ENCODE measurements at places on chromosomes 13 and 19.
A peak's percentile ranks its signal among the peaks of the same experiment; 100 is the strongest.

GRCh38 chr13:94607056-94607455 lies 5.4 kb downstream of the GPR180 start:
- no peak for DNase-seq

- DNase-seq: no peak
These were observed 69.8 kb downstream of the KCTD12 start for GRCh38 chr13:76816394-76816793.

GRCh38 chr19:6470173-6470572 lies 6.1 kb downstream of the CRB3 start:
- no peak for DNase-seq

DNA sequence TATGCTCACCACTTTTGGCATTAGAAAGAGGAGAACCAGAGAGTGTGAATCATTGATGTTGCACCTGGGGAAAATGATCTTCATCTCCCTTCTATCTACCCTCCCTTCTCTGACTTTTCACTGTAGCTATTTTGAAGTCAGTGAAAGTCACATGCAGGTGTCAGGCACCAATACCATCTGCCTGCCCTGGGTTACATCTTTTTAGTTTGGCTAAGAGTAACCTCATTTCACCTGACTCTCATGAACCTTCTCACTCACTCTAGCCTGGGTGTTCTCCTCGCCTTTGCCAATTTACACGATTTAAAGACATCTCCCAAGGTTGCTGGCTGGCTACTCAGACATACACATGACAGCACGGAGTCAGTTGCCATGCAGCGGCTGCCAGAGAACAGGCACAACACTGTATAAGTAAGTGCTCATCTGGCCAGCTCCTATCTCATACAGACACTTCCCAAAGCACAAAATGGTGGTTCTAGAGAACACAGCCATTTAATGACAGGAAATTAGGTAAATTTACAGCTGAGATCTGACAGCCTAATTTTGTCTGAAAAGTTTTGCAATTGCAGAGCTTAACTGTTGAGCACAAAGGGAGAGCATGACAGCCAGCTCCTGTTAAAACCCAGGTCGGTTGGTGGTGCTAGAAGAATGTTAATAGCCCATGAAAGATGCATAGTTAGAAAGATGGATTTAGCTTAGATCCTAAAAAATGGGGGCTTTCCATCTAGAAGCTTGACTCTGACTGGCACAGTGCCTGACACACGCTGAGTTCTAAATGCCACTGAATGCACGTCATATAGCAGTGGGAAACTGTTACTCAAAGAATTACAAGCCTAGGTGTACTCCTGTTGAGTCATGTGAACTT lies 32.5 kb downstream of the LCP1 start:
- DNase-seq: peak; percentile 24

DNA sequence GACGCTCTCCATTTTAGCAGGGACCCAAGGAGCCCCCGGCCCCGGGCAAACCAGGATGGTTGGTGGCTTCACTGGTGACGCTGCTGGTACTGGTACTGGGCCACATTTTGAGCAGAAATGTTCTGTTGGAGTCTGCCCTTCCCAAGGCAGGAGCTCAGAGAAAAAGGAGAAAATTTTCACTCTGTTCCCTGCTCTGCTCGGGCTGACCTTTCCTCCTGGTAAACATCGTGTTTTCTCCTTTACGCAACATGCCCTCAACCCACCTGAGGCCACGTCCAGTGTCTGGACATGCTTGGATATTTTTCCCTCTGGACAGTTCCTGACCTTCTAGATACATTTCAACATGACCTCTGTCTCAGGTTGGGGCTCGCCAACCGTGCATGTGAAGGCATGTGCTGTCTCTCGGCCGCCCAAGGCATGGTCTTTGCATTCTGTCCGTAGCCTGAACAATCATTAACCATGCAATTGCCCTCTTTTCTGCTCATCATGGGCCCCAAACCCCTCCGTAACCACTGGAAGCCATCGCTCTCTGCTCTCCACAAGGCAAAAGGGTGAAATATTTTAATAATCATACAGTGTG lies 115.2 kb upstream of the PEG3 start:
- no peak for DNase-seq

- DNase-seq: no peak
These were observed 27.6 kb upstream of the ATXN8OS start for GRCh38 chr13:70080012-70080411.

DNA sequence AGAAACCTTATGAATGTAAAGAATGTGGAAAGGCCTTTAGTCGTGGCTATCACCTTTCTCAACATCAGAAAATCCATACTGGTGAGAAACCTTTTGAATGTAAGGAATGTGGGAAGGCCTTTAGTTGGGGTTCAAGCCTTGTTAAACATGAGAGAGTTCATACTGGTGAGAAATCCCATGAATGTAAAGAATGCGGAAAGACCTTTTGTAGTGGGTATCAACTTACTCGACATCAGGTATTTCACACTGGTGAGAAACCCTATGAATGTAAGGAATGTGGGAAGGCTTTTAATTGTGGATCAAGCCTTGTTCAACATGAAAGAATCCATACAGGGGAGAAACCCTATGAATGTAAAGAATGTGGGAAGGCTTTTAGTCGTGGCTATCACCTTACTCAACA lies 20.8 kb downstream of the ZNF283 start:
- no peak for DNase-seq

DNA sequence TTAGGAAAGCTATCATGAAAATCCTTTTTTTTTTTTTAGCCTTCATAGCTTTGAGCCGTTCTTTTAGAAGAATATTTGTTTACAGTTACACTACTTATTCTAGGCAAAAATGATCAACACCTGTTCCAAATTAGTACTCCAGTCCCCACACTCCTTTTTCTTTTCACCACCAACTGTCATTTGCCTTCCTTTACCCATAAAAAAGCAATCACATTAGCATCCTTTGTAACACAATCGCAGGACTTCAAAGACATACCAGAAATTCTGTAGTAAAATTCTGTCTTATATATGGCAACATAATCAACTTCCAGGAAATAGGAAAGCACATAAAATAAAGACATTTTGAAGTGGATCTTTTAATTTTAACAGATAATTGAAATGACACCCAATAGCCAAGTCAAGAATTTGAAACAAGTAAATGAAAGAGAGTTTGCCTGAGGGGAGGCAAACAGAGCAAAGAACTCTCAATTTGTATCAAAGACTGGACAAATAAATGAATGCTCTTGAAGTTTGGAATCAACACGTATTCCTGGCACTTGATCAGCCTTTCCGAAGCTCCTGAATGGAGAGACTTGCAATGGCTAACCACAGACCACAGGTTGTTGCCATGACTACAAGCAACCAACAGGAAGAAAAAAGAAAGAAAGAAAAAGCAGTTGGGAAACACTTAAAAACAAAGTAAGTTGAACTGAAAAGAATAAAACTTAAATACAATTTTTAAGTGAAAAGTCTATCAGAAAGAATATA lies 206.8 kb downstream of the PCDH9 start:
- peak; percentile 90 for DNase-seq

- DNase-seq: peak; percentile 94
These were observed at the start of gene ZNF816 for GRCh38 chr19:52962394-52963246. Gene ZNF816 (minus strand): TSS chr19:52962881. CDS start chr19:52956089, 6,792 bp downstream.

GRCh38 chr19:7230826-7231225 lies 63.4 kb downstream of the INSR start:
- no peak for DNase-seq

DNA sequence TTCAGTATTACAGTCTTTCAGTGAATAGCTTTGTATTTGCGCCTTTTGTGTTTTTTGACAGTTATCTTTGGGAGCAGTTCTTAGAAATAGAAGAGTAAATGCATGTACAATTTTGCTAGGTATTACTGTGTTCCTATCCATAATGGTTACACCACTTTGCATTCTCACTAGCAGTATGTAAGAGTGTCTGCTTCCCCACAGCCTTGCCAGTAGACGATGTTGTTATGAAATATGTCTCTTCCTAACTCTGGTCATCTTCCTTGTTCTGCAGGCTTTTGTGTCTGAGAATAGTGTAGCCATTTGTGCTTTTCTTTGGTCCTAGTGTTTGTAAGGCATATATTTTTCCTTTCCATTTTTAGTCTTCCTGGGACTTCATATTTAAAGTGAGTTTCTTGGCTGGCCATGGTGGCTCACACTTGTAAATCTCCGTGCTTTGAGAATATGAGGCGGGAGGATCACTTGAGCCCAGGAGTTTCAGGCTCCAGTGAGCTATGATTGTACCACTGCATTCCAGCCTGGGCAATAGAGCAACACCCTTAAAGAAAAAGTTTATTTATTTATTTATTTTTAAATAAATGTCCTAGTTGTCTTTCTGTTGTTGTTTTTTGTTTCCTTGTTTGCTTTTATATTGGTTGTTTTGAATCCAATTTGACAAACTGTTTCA lies 140.3 kb downstream of the PDS5B start:
- DNase-seq: peak; percentile 38

GRCh38 chr19:13995017-13995728 lies 10.9 kb downstream of the RFX1 start:
- no peak for DNase-seq

DNA sequence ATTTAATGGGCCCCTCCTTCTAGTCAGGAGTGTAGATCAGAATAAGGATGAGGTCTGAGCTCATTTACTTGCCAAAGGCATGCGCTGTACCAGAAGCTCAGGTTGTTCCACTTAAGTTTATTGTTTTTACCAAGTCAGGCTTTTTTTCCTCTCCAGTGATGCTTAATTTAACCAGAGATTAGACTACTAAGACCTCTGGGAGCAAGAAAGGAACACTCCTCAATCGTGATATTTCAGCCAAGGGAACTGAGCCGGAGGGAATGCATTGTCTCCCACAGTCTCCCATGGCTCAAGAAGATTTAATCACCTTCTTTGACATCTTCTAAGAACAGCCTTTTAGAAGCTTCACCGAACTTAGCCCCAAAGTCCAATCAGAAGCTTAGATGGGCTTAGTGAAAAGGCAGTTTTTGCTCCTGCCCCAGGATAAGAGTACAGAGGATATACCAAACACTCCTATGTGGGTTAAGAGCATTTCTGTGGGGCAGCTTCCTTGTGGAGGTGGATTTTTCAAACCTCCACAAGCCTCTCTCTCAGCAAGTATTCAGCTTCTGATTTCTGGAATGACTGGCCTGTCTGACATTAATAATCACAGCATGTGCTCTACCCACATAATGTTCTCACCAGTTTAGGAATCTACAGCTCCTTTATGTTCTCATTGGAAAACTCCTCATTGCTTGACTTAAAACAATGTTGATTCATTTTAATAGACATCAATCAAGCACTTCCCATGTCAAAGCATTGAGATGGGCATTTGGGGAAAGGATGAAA lies 322.7 kb downstream of the SUCLA2 start:
- DNase-seq: no peak

DNA sequence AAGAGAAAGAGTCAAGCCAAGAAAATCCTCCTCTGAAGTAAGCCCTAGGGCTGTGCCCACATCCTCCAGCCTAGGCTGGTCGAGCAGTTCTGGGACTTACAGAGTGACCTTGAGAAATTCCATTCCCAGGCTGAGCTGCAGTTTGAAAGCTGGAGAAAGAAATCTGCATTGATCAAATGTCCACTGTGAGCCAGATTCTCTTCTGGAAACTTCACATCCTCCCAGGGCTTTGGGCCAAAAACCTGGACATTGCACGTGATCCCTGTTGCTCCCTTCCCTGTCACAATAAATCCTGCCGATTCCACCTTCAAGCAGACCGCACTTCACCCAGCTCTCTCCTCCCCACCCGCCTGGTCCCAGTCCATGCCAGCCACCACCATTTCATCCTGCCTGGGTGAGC lies 15.7 kb downstream of the TMEM143 start:
- DNase-seq: no peak

DNA sequence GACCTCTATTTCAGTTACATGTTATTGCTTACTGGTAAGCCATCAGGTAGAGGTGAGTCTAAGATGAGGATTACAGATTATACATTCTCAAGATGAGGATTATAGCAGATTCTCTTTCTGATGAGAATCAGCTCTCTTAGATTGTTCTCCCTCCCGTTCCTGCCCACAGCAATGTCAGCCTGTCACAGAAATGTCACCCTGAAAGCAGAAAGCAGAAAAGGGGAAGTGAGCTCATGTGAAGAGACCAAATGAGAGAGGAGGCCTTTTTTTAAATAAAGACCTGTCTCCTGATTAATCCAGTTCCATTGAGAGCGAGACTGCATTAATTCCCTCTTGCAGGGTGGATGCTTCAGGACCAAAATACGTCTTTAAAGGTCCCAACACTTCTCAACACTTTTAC lies 445.6 kb downstream of the KCTD12 start:
- DNase-seq: no peak

- no peak for DNase-seq
These were observed 92.0 kb downstream of the HS6ST3 start for GRCh38 chr13:96181911-96182310.

GRCh38 chr13:60326273-60326672 lies 70.7 kb upstream of the TDRD3 start:
- no peak for DNase-seq

GRCh38 chr13:34340534-34340933 lies 522.6 kb downstream of the RFC3 start:
- peak; percentile 57 for DNase-seq

GRCh38 chr13:110242615-110243014 lies 64.3 kb downstream of the COL4A1 start:
- no peak for DNase-seq

- DNase-seq: no peak
These were observed 27.4 kb upstream of the VN1R4 start for GRCh38 chr19:53294786-53295441.

GRCh38 chr13:82002710-82003109 lies 1661.8 kb upstream of the SPRY2 start:
- no peak for DNase-seq

- DNase-seq: no peak
These were observed 150.3 kb downstream of the KATNAL1 start for GRCh38 chr13:30156826-30157615.

- no peak for DNase-seq
These were observed 448 bp upstream of the ZNF543 start for GRCh38 chr19:57319869-57320179.

- no peak for DNase-seq
These were observed 238.4 kb downstream of the ITGBL1 start for GRCh38 chr13:101690871-101691270.

- peak; percentile 26 for DNase-seq
These were observed 33.2 kb upstream of the CASP14 start for GRCh38 chr19:15015946-15016542.

DNA sequence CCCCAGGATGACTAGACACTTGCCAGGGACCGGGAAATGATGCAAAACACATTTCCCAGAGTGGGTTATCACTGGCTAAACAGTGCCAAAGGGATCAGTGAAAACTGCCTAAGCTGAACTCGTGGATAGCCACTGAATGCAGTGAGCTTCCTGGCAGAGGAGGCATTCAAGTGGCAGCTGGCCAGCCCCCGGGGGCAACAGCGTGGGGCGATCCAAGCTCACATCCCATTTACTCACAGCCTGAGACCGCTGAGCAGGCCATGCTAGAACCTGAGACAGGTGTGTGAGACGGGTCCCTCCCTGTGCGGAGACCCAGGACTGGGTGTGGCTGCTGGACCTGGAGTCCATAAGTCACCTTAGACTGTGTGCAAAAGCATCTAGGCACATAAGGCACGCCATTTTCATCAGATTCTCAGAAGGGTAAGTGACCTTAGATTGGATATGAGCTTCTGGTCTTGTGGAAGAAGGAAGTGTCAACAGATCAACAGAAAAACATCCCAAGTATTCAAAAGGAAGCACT lies 51.9 kb upstream of the SLC15A1 start:
- no peak for DNase-seq

Data from fibroblast of pulmonary artery (primary cell).